ENCODE measurements at places on chromosomes 2 and 18. TPM values are rescaled to one million over a fixed set of nuclear protein-coding genes. Genes with fewer than 3 reads are reported as not detected.

- no peak overlapping the region for H3K4me3 ChIP-seq
- no peaks in the 10 kb centered on the region for H3K36me3 ChIP-seq
- no peaks in the 10 kb centered on the region for H3K27me3 ChIP-seq
- DNase-seq, result no peak
Measured at GRCh38 chr2:65605058-65605742, 172.8 kb upstream of the SPRED2 start.

DNA sequence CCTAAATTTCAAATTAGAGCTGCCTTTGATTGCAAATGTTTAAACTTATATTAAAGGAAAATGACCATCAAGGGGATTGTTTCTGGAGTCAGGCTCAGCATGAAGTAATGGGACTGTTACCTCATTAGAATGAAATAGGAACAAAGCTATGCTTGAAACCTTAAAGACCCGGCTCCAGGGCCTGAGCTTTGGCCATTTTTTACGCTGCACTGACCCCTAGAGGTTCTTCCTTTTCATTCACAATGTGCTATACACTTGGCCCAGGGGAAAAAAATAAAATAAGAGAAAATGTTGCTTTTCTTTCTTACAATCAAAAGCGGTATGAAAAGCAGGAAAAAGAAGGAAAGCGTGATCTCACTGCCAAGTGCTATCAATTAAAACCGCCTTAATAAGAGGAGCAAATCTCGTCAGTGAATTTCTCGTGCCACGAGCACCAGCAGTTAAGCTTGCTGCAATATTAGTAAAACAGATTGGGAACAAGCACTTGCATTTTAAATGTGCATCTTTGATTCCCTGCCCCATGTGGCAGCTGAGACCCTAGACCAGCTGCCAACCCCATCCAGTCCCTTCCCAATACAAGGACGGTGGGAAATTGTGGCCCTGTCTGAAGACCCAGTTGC is 96.6 kb downstream of the MBD2 start:
- H3K27me3 ChIP-seq, result no peaks in the 10 kb centered on the region
- no peaks in the 10 kb centered on the region for H3K36me3 ChIP-seq
- H3K27ac ChIP-seq, result no peak overlapping the region
- DNase-seq, result no peak
- H3K4me1 ChIP-seq, result no peaks in the 10 kb centered on the region

The SLC4A3 gene
- 502 TPM for total RNA-seq

GRCh38 chr18:50656396-50656795 is 96.5 kb downstream of the MAPK4 start:
- H3K36me3 ChIP-seq, result no peaks in the 10 kb centered on the region
- no peaks in the 10 kb centered on the region for H3K27me3 ChIP-seq
- H3K27ac ChIP-seq, result peak overlapping the region; percentile 90
- no peak overlapping the region for H3K4me3 ChIP-seq
- H3K4me1 ChIP-seq, result no peaks in the 10 kb centered on the region

- H3K36me3 ChIP-seq, result no peaks in the 10 kb centered on the region
- H3K4me1 ChIP-seq, result no peaks in the 10 kb centered on the region
- H3K27me3 ChIP-seq, result no peaks in the 10 kb centered on the region
- H3K27ac ChIP-seq, result no peak overlapping the region
Measured at GRCh38 chr2:26640331-26640745, 828 bp downstream of the CIB4 start.

The SCN7A gene
- total RNA-seq, result 6.2 TPM

The HOXD1 gene
- total RNA-seq, result not detected

- H3K36me3 ChIP-seq, result peaks cover 79% of the 10 kb centered on the region
- no peak overlapping the region for H3K27ac ChIP-seq
- no peaks in the 10 kb centered on the region for H3K27me3 ChIP-seq
- peaks cover 14% of the 10 kb centered on the region for H3K4me1 ChIP-seq
- no peak for DNase-seq
Measured at GRCh38 chr2:232563580-232563979, 13.1 kb downstream of the EIF4E2 start.

DNA sequence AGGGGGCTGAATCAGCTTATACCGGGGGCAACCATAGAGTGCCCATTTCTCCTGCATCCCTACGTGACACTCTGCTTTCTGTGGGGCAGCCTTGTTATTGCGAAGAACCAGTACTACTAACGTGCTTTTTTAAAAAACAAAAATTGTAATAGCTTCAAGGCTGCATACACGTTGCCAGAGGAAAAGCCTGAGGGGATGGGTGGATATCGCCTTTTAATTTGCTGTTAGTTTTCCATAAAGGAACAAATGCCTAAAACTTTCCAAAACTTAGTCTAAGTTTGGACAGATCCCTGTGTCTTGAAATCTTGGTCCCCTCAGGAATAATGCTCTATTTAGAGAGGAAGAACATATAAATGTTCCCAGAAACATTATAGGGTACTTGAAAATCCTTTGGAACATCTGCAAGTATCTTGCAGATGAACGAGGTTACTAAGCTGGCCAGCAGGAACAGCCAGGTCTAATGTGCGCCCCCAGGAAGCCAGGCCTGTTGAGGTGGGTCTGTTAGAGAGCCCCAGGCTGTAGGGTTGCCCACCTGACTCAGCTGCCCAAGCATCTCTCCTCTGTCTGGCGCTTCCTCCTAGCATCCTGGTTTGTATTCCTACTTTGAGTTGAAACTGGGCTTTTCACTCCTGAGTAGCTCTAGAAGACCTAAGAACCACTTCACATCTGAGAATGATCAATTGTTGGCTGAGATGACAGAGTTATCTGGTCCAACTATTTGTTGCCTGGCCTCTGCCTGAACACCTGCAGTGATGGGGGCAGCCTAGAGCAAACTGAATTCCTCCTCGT is 96.9 kb downstream of the TGOLN2 start:
- no peak for DNase-seq
- H3K36me3 ChIP-seq, result no peaks in the 10 kb centered on the region
- no peaks in the 10 kb centered on the region for H3K27me3 ChIP-seq
- no peak overlapping the region for H3K4me3 ChIP-seq
- peaks cover 9% of the 10 kb centered on the region for H3K4me1 ChIP-seq
- H3K27ac ChIP-seq, result no peak overlapping the region

The PROKR1 gene
- total RNA-seq, result not detected

The ACVR1C gene
- total RNA-seq, result 1.1 TPM

The FIGN gene
- total RNA-seq, result 8.9 TPM

The TSPYL6 gene
- not detected for total RNA-seq

The GKN2 gene
- total RNA-seq, result not detected
